SW480 (cell line): ENCODE measurements at places on chromosomes 5 and 9.

DNA sequence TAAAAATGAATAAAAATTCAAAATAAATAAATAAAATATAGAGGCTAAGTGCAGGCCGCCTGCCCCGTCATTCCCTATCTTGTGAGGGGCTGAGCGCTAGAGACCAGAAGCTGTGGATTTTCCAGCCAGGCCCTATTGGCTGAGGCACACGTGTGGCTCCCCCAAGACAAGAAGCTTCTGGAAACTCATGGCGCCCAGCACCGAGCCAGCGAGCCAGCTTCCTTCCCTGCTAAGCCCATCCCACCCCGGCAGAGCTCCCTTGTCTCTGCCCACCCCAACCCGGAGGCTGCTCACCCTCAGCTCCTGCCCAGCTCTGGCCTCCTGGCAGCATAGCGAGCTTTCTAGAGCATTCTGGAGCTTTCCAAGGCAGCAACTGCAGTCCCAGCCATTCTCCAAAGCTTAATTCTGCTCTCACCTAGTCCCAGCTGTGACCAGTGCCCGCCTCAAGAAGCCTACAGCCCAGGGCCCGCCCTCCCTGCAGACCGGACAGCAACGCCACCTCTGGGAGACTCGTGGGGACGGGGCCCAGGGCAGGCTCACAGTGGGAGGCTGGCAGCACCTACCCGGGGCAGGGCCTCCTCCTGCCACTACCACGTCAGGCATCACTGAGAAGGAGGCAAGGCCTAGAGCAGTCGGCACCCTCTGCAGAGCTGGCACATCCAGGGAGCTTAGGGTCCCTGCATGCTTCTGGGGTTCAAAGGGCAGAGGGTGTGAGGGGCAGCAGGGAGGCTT, 23.2 kb upstream of the TMEM250 start:
- DNase-seq: no peak

- DNase-seq: no peak
Measured at GRCh38 chr5:1786621-1787471, 12.8 kb downstream of the MRPL36 start.

GRCh38 chr9:84780385-84780784, 110.9 kb downstream of the NTRK2 start:
- DNase-seq: no peak

GRCh38 chr5:110544603-110545002, 181.9 kb downstream of the TMEM232 start:
- no peak for DNase-seq

GRCh38 chr5:158283397-158283796, 424.5 kb upstream of the CLINT1 start:
- DNase-seq: no peak

GRCh38 chr5:125148076-125148475, 401.6 kb upstream of the ZNF608 start:
- DNase-seq: no peak

- DNase-seq: no peak
Measured at GRCh38 chr5:9658706-9659105, 28.6 kb upstream of the TAS2R1 start.

GRCh38 chr5:104821606-104822005, 1259.0 kb upstream of the NUDT12 start:
- DNase-seq: no peak

DNA sequence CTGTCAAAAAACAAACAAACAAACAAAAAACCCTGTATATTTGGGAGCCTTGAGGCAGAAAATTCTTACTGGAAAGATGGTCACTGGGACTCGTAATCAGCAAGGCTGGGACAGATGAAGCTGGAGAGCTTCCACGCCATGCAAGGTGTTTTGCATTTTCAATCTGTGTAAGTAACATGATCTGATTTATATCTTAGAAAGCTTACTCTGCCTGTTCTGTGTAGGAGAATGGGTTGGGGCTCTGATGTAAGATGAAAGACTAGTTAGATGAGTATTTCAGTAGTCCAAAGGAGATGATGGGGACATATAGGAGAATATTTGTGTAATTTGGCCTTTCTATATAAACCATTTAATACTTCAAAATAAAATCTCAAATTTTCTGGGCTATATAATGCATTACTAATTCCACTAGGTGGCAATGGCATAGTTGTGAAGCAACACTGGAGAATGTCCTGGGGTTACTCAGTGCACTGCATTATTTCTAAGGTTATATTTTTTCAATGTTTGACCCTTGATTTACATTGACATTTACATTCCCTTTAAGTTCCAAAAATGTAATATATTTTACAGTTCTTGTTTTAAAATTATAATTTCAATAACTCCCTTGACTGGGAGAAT, 21.9 kb upstream of the FSD1L start:
- peak; percentile 31 for DNase-seq

DNA sequence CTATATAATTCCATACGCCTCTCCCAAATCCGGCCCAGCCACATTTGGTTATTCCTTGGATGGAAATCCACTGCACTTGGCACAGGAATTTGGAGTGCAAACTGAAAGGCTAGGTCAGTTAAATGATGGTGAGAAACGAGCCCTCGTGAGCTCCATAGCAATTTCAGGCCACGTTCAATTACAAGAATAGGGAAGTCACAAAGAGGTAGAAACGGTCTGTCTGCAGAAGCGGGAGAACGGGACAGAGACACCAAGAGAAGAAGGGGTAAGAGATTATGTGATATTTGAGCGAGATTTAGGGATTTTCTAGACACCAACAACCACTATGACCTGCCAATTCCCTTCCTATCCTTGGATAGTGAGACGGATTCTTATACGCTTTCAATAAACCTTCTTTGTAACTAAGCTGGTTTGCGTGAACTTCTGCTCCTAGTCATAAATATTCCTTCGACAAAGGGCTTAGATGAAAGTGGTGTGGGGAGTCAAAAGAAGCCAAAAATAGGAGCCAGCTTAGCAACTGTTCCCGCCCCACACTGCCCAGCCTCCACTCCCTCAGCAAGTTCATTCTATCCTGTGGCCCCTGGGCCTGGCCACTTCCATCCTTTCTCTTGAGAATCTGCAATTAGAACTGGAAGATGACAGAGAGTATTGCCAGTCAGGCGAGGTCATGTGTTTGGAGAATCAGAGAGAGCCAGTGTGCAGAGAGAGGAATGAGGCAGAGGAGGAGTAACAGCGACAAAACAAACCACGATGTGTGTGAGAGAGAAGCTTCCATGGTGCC, 118.4 kb downstream of the ZNF608 start:
- no peak for DNase-seq

DNA sequence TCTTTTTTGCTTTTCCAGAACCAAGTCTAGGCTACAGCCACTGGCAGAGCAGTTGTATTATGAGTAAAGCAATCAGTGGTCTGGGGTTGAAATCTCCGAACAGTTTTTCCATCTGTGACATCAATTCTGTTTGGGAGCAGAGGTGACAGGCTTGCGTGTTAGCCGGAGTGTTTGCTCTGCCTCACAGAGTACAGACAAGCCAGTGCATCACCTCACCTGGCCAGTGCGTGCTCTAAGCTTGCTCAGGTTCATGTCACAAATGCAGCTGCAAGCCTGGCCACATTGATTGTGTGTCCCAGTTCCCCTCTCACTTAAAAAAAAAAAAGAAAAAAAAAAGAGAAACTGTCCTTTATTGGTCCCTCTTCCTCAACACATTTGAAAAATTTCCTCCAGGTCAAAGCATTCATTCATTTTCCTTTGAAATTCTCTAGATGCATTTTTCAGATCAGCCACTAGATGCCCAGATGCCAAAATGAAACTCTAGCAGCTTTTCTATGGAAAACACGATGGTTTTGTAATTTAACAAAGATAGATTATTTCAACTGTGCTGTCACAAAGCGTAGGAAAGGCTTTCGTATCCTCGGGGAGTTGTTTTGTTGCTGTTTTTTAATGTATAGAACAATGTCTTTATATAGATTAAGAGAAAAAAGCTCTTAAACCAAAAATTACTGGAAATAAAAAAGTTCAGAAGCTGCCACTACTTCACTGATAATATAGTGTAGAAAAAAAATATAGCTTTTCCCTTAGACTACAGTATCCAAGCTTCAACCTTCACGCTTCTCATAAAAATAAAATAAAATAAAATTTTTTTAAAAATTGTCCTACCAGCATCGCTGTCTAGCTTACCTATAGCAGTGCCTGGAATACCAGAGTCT, 585.5 kb downstream of the TLE1 start:
- no peak for DNase-seq

DNA sequence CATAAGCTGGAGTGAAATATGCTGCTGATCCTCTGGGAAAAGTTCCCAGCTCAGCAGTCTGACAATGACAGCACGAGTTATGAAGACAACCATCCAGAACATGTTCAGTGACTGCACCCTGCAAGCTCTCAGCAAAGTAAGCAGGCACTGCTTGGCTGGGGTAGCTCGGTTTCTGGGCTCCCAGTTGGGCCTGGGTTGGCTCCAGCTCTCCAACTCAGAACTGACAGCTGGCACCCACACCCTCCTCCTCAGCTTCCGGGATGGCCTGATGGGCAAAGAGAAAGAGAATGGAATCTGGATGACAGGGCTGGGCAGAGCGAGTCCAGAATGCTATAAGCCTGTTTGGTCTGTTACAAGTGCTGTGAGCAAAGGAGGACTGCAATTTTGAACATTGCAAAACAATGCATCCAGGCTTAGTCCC, 185.0 kb downstream of the CSNK1G3 start:
- DNase-seq: no peak

GRCh38 chr9:133116346-133117231, 4.5 kb downstream of the RALGDS start:
- DNase-seq: no peak

DNA sequence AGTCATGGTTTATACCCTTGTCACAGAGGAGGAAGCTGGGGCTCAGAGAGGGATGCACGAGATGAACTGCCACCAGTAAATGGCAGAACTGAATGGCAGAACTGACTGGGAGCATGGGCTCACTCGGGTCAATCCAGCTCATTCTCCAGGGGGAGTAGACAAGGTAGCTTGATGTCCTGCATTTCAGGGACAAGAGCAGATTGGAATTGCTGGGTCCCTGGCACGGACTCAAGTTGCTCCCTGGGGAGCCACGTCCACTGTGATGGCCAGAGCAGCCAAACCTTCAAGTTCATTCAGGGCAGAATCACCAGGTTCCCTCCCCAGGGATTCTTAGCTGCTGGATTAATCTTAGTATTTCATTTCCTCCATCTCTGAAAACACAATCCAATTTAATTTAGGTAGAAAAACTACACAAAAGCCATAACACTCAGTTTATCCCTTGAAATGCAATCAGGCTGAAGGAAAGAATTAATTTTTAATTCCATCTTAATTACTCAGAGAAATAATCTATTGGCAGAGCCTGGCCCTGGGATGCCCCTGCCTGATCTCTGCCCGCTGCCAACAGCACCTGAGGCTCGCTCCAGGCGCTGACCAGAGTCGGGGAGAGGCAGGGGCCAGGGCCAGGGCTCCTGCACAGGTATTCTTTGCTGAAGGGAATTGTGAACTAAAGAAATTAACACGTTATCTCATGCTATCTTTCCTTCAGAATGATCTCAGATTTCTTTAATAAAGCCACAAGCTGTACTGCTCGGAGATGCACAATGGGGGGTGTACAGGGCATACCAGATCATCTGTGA, 42.0 kb upstream of the UNC5A start:
- DNase-seq: no peak

GRCh38 chr5:55495216-55495615, 39.5 kb downstream of the PLPP1 start:
- DNase-seq: no peak

- no peak for DNase-seq
Measured at GRCh38 chr5:14025569-14026286, 81.2 kb upstream of the DNAH5 start.

DNA sequence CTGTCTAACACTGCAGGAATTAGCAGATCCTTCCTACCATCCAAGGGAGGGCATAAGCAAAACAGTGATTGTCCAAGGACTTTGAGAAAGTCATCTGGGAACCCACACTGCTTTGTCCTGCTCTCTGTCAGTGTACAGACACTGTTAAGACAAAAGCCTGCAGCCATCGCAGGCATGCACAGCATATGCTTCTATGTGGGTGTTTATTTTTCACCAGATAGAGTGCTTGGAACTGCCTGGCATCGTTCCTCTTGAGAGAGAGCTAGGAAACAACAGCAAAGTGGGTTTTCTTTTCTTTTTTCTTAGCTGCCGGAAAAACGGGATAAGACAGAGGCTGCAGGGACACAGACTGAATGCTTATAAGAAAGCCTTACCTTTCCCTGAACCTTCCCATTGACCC, 212.3 kb downstream of the ICE1 start:
- DNase-seq: no peak

- DNase-seq: no peak
Measured at GRCh38 chr5:119397518-119398380, 41.9 kb downstream of the TNFAIP8 start.

GRCh38 chr5:146647656-146648199, 131.7 kb upstream of the GPR151 start:
- DNase-seq: no peak

- peak; percentile 36 for DNase-seq
Measured at GRCh38 chr5:36457511-36458270, 148.7 kb upstream of the SLC1A3 start.

DNA sequence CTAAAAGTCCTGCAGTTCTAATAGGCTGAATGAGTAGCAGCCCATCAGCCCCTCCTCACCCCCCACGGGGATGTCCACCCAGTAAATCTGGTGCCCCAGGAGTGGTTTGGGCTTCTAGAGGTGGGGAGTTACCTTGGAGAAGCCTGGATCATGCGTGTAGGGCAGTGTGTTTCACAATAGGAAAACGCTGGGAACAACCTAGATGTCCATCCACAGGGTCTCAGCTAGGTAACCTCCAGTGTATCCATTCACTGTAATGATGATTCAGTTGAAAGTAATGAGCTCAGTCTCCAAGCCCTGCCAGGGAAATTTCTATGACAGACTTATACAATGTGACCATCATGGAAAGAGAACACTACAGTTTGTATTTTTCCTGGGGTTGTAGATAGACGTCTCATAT, 51.8 kb downstream of the NDST1 start:
- DNase-seq: no peak

GRCh38 chr5:173330338-173331206, 2.4 kb upstream of the STC2 start:
- DNase-seq: peak; percentile 47

DNA sequence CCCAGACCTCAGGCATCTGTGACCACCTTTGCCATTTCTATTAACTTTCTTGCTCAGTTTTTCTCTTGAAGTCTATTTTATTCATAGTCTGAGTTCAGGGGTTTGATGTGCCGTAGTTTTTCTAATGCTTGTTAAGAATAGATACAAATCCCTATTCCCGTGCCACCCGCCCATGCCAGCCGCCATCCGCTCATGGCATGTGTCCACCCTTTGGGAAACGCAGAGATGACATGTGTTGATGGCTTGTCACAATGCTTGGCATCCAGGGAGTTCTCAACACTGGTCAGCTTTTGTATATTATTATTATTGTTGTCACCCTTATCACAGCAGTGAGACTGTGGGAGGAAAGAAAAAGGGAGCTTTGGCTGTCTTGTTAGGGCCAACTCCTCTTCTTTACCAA, 17.3 kb upstream of the ANGPTL2 start:
- no peak for DNase-seq

DNA sequence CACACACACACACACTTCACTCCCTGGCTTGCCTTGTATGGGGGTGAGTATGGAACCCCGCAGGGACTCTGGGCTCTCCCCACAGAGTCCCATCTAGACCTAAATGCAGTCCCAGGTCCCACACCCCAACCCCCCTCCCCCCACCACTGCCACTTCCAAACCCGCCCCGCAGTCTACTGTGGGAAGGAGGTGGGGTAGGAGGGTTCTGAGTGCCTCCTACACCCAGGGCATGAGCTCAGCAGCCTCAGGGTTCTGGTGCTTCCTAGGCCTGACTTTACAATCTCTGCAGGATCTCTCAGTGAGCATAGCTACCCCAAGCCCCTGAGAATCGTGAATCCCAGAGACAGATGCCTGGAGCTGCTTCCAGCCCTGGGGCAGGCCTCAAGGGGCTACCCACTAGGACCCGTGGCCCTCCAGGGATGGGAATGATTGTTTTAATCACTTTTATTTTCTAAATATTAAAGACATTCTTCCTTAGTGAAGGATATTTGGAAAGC, 1.5 kb upstream of the NACC2 start:
- no peak for DNase-seq
